ENCODE measurements at places on chromosomes 7 and 10.

DNA sequence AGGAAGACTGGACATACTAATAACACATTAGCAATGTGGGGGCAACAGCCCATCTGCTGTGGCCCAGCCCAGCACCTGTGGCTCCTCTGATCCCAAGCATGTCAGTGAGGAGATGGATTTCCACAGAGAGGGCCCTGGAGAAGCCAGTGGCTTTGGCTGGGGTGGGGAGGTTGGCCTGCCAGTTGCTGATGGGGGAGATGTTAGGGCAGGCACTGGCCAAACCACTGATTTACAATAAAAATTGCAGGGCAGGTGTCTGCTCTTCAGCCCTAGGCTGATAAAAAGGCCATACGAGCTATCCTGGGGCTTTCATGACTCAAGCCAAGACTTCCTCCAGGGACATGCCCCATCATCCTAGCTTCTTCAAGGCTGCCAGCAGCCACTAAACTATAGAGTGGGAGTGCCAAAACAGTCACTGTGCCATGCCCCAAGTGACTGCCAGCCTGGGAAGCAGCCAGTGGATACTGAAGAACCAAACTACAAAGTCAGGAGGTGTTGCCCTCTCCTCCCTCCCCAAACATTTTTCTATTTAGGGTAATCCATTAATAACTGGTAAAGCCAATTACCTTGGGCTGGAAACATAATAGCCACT, 37.8 kb downstream of the DPCD start:
- no peak for DNase-seq

- peak; percentile 80 for DNase-seq
Observed at GRCh38 chr10:124091646-124092249, 1.6 kb downstream of the CHST15 start.

- DNase-seq: no peak
Observed at GRCh38 chr10:8246548-8246947, 192.1 kb downstream of the GATA3 start.

GRCh38 chr10:72010234-72010973, 46.2 kb downstream of the CHST3 start:
- no peak for DNase-seq

DNA sequence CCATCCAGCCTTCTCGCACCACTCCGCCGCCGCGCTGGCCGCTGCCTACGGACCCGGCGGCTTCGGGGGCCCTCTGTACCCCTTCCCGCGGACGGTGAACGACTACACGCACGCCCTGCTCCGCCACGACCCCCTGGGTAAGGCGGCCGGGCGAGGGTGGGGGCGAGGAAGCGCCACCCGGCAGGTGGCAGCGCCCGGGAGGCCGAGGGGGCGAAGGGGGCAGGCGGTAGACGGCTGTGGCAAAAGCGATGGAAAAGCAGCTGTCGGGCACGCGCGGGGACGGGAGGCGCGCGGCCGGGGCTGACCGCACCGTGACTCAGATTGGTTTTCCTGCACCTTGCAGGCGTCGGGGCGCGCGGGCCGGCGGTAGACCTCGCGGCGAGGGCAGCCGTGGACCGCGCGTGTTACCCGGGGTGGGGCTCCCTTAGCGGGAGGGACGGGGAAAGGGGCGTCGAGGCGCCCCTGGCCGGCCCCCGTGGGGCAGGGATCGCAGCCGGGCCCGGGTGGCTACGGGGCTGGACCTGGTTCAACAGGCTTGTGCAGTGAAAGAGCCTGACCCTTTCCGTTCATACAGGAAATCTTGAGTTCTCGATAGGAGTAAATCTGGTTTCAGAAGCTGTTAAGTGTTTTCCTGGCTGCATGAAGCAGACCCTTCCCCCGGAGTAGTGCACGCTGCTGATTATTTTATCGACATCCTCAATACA, 608 bp downstream of the HHEX start:
- DNase-seq: peak; percentile 87

DNA sequence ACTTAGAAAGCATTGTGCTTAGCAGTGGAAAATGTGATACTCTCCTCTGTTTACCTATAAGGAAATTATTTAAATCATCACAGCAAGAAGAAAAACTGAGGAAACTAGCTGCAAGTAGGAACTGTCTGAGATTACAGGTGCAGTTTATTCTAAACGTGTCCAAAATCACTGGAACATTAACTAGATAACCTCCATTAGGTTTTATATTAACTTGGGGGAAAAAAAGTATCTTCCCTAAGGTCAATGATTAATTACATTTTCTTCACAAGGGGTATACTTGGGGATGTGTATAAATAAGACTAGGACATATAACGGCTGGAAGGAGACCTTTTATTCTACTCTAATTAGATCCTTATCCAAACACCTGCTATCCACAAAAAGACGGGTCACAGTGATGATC, 3.7 kb downstream of the GOT1 start:
- no peak for DNase-seq

GRCh38 chr7:35624299-35625186, 70.4 kb downstream of the HERPUD2 start:
- peak; percentile 41 for DNase-seq

Data from suppressor macrophage (primary cell).